ENCODE measurements at places on chromosomes 3 and 15.
A peak's percentile ranks its signal among the peaks of the same experiment; 100 is the strongest.

- DNase-seq: no peak
These were observed 69.2 kb upstream of the RPL32 start for GRCh38 chr3:12910356-12911099.

GRCh38 chr3:114122027-114122709 lies 56.7 kb downstream of the DRD3 start:
- no peak for DNase-seq

GRCh38 chr3:52136513-52136912 lies 17.7 kb downstream of the POC1A start:
- DNase-seq: no peak

- no peak for DNase-seq
These were observed 104.5 kb downstream of the ADCY5 start for GRCh38 chr3:123344175-123344906.

GRCh38 chr15:26967719-26968269 lies 3.2 kb upstream of the GABRG3 start:
- no peak for DNase-seq

DNA sequence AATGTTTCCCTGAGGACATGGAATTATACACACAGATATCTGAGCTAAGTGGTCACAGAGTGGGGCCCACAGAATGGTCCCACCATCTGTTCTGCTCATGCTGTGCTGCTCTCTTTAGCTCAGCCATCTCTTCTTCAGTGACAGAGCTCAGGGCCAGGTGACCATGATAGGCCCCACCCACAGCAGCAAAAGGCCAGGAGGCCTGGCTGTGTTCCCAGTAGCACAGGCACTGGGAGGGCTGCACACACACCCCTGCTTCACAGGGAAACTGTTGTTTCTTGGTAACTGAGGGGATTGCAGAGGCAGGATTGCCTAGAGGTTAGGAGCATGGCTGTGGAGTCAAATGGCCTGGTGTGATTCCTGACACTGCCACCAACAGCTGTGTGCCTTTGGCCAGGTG lies 4.8 kb upstream of the FBXW12 start:
- DNase-seq: no peak

GRCh38 chr3:105956306-105956705 lies 87.5 kb upstream of the CBLB start:
- no peak for DNase-seq

DNA sequence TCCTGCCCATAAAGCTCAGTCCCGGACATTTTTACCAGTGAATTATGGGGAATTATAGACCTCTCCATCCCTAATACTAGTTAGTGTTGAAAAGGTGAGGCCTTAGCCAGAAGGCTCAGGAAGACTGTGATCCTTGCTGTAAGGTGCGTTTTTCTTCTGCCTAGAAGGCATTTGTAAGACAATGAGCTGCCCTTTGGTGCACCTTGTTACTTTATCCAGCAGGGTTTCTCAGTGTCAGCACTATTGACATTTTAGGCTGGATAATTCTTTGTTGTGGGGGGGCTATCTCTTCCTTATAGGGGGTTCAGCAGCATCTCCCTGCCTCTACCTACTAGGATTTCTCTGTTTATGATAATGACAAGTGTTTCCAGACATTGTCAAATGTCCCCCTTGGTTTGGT lies 108.1 kb upstream of the ABHD17C start:
- DNase-seq: no peak

GRCh38 chr3:129708328-129708861 lies 101.9 kb upstream of the PLXND1 start:
- no peak for DNase-seq

GRCh38 chr15:101369676-101370075 lies 74.6 kb upstream of the SNRPA1 start:
- no peak for DNase-seq

DNA sequence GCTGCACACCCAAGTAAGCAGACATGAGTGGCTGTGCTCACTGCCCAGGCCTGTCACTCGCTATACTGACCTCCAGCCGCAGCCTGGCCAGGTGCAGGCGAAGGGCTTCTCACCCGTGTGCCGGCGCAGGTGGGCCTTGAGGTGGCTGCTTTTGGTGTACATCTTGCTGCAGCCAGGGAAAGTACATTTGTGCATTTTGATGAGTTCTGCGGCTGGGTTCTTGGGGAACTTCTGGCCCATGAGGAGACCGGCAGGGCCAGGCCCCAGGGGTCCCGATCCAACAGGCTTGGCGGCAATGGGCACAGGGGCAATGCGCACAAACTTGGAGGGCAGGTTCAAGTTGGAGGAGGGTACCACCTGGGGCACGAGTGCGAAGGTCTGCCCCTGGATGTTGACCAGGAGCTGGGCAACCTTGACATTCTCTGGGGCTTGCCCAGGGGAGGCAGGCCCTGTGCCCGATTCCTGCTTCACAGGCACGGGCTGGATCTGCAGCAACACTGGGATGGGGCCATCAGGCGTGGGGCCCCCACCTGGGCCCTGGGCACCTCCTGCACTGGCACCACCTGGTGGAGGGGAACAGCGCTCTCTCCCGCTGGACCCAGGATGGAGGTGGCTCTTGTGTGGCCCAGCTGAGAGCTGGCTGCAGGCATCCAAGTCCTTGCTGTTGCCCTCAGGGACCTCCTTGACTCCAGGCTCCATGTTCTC lies 5.3 kb downstream of the KLF15 start:
- no peak for DNase-seq

GRCh38 chr3:17431484-17432045 lies 310.9 kb downstream of the TBC1D5 start:
- DNase-seq: no peak

DNA sequence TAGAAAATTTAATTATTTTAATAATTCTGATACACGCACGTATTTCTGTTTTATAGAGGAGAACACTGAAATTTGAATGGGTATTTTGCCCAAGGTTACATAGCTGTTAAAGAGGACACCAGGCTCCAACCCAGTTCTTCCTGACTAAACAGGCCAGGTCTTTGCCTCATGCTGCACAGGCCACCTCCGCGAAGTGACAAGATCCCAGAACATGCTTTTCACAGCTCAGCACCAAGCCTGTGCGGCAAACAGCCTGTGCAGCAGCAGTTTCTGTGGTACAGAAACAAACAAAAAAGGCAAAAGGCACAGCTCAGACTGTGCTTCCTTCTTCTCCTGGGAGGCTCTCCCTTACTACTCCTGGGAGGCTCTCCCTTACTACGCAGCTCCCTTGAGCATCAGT lies 6.5 kb downstream of the FOXL2 start:
- no peak for DNase-seq

DNA sequence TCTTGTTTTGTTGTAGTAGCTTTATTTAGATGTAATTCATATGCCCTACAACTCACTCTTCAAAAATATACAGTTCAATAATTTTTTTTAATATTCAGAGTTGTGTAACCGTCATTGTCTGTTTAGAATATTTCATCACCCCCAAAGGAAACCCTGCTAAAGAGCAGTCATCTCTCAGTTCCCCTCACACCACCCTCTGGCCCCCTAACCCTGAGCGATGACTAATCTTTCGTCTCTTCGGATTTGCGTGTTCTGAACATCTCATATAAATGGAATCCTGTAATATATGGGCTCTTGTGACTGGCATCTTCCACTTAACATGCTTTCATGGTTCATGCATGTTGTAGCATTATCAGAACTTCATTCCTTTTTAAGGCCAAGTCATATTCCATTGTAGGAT lies 183.8 kb downstream of the ATG7 start:
- no peak for DNase-seq

GRCh38 chr3:97970956-97971620 lies 1.1 kb downstream of the RIOX2 start:
- no peak for DNase-seq

DNA sequence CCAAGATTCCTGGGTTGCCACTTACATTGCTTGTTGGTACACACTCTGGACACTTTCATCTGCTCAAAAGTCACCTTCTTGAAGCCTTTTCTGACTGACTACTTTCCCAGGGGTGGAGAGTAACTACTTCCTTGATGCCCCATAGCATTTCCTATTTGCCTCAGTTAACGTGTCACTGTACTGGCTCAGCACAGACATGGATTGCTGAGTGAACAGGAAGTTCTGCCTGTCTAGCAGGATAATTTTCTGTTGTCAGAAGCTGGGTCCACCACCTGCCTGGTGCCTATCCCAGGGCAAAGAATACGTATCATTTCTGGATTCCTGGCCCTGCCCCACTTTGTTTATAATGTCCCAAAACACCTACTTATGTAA lies 15.3 kb upstream of the ABHD17C start:
- DNase-seq: no peak

- no peak for DNase-seq
These were observed 62.1 kb downstream of the PLXNA1 start for GRCh38 chr3:127044996-127045395.

- no peak for DNase-seq
These were observed 7.5 kb downstream of the ABTB1 start for GRCh38 chr3:127680146-127680661.

DNA sequence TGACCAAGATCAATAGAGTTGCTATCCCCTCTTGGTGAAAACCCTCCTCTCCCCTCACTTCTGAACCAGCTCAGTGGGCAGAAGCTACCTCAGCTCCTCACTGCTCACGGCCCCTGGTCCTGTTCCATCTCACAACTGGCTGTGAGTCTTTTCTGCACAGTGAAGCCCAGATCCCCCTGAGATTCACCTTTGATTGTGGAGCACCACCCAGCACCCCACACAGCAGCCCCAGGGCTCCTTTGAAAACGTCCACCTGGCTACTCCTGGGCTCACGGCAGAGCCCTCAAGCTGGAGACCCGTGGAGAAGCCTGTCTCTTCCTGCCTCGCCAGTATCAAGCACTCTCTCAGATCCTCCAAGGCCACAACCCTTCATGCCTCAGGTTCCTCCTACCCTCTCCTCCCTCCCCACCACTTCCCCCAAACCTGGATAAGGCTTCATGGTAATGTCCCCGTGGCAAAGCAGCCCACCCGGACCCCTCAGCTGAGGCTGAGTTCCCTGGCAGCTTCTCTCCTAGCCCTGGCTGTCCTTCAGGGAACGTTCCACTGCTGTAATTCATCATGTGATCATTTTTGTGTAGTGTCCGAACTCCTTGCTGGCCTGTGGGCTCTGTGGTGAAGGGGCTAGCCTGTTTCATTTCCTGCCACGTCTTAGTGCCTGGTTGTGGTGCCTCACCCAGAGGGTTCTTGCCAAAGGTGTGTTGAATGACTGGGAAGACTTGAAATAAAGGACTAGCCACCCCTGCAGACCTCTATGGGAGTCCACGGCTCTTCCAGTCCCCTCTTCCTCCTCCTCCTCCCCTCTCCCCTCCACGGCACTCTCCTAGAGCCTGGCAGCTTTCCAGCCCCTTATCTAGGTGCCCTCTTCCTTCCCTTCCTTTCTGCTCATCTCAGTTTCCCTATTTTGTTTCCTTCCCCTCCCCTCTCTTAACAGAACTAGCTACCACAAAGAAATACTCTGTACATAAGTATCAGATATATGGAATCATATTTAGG lies 44.5 kb downstream of the KY start:
- no peak for DNase-seq

GRCh38 chr3:159059395-159059794 lies 257.5 kb downstream of the MFSD1 start:
- DNase-seq: no peak

- no peak for DNase-seq
These were observed 99.1 kb downstream of the VGLL4 start for GRCh38 chr3:11544412-11545181.

GRCh38 chr3:170425491-170426239 lies 7.0 kb downstream of the CLDN11 start:
- no peak for DNase-seq

DNA sequence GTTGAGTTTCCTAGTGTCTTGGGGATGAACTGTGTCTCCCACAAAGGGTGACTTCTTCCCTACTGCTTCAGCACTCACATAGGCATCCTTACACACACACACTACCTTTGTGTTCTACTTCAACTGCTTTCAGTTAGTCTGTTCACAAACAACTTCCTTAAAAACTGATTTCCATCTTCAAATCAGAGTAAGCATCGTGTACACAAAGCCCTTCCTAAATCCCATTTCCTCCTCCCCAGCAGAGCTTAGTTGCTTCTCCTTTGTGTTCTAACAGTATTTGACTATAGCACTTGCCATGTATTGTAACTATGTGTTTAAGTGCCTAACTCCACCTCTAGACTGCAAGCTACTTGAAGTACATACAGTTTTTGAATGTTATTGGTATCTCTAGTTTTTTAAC lies 71.7 kb downstream of the TNIK start:
- DNase-seq: no peak

DNA sequence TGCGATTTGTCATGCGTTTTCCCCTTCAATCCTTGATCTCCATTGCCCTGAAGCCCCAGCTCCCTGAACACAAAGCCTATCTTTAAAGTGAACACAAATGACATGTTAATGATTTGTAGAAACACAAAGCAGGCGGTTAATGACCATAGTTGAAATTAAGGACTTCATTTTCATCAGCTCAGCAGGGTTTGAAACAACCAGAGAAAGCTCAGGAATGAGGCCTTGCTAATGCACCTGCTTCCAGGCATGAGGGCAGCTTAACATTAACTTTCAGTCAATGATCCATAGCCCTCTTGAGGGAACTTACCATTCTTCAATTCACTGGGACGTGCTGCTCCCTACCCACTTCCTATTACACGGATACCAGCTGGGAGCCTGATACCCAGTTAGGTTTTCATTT lies 427.2 kb upstream of the CBLB start:
- DNase-seq: no peak

GRCh38 chr3:31014317-31015040 lies 120.0 kb upstream of the GADL1 start:
- DNase-seq: peak; percentile 18

DNA sequence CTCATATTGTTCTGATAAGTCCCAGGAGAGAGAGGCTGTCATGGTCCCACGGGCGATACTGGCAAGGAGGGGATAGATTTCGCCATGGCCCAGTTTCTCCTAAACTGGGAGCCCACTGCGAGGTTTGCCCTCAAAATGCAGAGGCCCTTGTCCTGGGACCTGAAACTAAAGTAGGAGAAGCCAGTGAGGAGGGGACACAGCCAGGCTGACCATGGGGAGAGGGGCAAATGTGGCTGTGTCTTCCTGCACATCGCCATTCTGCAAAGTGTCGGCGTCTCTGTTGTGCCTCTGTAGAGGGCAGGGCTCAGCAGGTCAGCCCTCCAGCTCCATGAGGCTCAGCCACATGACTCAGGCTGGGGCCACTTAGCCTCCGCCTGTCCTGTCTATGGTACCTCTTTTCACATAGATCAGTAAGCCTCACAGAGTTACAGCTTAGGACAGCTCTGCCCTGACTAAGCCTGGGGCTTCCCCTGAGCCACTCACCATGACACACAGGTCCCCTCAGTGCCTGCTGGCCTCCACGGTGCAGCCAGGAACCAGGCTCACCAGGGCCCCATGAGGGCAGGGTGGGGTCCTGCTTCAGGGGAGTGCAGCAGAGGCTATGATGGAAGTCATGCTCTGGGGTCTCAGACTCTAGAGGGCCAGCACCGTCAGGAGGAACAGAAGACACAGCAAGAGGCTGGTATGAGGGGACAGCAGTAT lies 28.6 kb upstream of the PLXNA1 start:
- DNase-seq: no peak

DNA sequence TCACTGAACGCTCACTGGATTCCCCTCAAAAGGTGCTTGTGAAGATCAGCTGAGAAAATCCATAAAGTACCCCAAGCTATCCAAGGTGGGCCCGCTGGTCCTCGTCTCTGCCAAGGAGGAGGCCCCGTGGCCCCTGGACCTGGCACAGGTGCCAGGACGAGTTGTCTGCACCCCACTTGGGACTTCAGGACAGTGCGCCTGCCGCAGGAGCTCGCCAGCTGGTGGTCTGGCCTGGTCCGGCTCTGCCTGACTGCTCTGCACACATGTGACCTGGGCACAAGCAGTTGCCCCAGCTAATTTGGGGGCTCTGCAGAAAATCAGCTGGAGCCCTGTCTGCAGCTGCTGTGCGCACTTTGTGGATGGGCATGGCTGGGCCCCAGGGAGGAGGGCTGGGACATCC lies 159.9 kb downstream of the NSMCE3 start:
- no peak for DNase-seq

All from T-helper 2 cell treated with Interferon-gamma antibody and Interleukin-4, amounts not matched to agents 5 μg/mL and 100 μg/mL, for 36 hours (primary cell).